Temporal lobe (tissue), 4 donors: ENCODE measurements at places on chromosomes 16 and 17. TPM values are rescaled to one million over a fixed set of nuclear protein-coding genes. Genes with fewer than 3 reads are reported as not detected.

The TBC1D3C gene
- total RNA-seq = under 0.01 TPM

The CD79B gene
- not detected for total RNA-seq

The MMP15 gene
- 13.0 TPM for total RNA-seq

The INCA1 gene
- total RNA-seq = 0.25 TPM

The CCL8 gene
- 0.25 TPM for total RNA-seq

The TRIM16 gene
- 44.0 TPM for total RNA-seq

The ADORA2B gene
- 3.9 TPM for total RNA-seq

The GAS2L2 gene
- 0.25 TPM for total RNA-seq

The SOX9 gene
- total RNA-seq = 20.7 TPM
